Upper lobe of right lung (tissue), 1 donor: ENCODE measurements at places on chromosomes 16 and 17. TPM values are rescaled to one million over a fixed set of nuclear protein-coding genes. Genes with fewer than 3 reads are reported as not detected.

- H3K27ac ChIP-seq, result no peak overlapping the region
- H3K4me1 ChIP-seq, result peaks cover 5% of the 10 kb centered on the region
- no peaks in the 10 kb centered on the region for H3K36me3 ChIP-seq
- DNase-seq, result no peak
- H3K27me3 ChIP-seq, result no peaks in the 10 kb centered on the region
- no peak overlapping the region for H3K4me3 ChIP-seq
Measured at GRCh38 chr16:66261826-66262225, 104.7 kb upstream of the CDH5 start.

DNA sequence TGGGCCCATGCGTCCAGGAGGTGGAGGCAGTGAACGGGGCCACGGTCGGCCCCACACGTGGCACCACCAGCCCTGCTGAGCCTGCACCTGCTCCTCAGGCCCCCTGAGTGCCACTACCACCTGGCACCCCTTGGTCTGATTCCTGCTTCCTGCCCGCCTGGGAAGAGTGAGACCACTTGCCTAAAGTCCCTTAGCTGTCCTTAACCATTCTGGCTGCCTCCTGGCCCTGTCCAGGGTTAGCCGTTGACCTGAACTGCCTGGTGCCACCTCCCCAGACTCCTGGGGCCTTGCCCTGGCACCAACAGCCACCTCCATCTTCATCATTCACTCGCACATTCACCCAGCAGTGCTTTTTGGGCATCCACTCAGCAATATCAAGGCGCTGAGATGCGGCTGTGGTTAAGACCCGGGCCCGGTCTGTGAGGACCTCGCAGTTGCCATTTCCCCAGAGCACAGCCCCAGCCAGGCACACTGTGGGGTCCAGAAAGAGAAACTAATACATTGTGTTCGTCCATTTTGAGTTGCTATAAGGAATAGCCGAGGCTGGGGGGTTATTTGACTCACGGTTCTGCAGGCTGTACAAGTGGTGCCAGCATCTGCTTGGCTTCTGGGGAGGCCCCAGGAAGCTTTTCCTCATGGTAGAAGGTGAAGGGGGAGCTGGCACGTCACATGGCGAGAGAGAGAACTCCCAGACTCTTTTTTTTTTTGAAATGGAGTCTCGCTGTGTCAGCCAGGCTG lies 318.4 kb downstream of the SEC14L1 start:
- H3K4me3 ChIP-seq, result no peak overlapping the region
- peak overlapping the region; percentile 36 for H3K27ac ChIP-seq
- H3K36me3 ChIP-seq, result no peaks in the 10 kb centered on the region
- H3K27me3 ChIP-seq, result no peaks in the 10 kb centered on the region
- DNase-seq, result no peak

GRCh38 chr17:54907376-54907775 lies 6.7 kb downstream of the TOM1L1 start:
- no peaks in the 10 kb centered on the region for H3K27me3 ChIP-seq
- no peak for DNase-seq
- no peak overlapping the region for H3K4me3 ChIP-seq
- H3K4me1 ChIP-seq, result no peaks in the 10 kb centered on the region
- no peaks in the 10 kb centered on the region for H3K36me3 ChIP-seq
- no peak overlapping the region for H3K27ac ChIP-seq

The MILR1 gene
- 17.9 TPM for total RNA-seq

- no peak overlapping the region for H3K27ac ChIP-seq
- no peaks in the 10 kb centered on the region for H3K36me3 ChIP-seq
- H3K4me1 ChIP-seq, result no peaks in the 10 kb centered on the region
- no peak overlapping the region for H3K4me3 ChIP-seq
- DNase-seq, result no peak
Measured at GRCh38 chr16:61382435-61382834, 653.8 kb downstream of the CDH8 start.

The DHX8 gene
- 50.8 TPM for total RNA-seq

DNA sequence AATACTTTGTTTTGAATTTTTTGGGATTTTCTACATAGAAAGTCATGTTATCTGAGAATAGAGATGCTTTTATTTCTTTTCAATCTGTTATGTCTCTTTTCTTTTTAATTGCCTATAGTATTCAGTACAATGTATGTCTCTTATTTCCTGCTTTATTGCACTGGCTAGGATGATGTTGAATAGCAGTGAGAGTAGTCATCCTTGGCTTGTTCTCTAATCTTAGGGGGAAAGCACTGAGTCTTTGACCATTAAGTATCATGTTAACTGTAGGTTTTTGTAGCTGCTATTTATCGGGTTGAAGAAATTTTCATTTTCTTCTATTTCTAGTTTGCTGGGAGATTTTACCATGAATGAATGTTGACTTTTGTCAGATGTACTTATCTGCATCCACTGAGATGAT lies 10.0 kb upstream of the ABCA3 start:
- H3K27ac ChIP-seq, result no peak overlapping the region
- no peak overlapping the region for H3K4me3 ChIP-seq
- H3K36me3 ChIP-seq, result no peaks in the 10 kb centered on the region
- H3K4me1 ChIP-seq, result no peaks in the 10 kb centered on the region
- H3K27me3 ChIP-seq, result peaks cover 9% of the 10 kb centered on the region

DNA sequence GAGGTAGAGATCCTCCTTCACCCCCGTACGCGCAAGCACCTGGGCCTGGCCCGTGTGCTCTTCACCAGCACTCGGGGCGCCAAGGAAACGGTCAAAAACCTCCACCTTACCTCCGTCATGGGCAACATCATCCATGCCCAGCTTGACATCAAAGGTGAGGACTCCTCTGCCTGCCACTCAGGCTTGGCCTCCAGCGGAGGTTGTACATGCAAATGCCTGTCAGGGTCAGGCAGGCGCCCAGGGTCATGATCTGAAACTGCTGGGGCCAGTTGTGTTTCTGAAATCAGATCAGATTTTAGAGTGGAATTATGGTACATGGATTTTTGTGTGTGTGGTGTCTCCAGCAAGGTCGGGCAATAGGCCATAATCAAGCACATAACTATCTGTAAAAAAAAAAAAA lies 3.8 kb downstream of the SETD1A start:
- no peak for DNase-seq
- peaks cover 10% of the 10 kb centered on the region for H3K4me1 ChIP-seq
- no peak overlapping the region for H3K4me3 ChIP-seq
- no peak overlapping the region for H3K27ac ChIP-seq
- H3K27me3 ChIP-seq, result no peaks in the 10 kb centered on the region

GRCh38 chr17:82351713-82352488 lies 7.1 kb upstream of the TEX19 start:
- H3K36me3 ChIP-seq, result no peaks in the 10 kb centered on the region
- DNase-seq, result peak; percentile 87
- peaks cover 14% of the 10 kb centered on the region for H3K27me3 ChIP-seq
- H3K4me1 ChIP-seq, result no peaks in the 10 kb centered on the region
- H3K4me3 ChIP-seq, result no peak overlapping the region

GRCh38 chr17:40699853-40700252 lies 3.7 kb downstream of the KRT24 start:
- H3K4me1 ChIP-seq, result peaks cover 7% of the 10 kb centered on the region
- no peak overlapping the region for H3K27ac ChIP-seq
- no peak overlapping the region for H3K4me3 ChIP-seq
- no peaks in the 10 kb centered on the region for H3K36me3 ChIP-seq
- H3K27me3 ChIP-seq, result no peaks in the 10 kb centered on the region
- no peak for DNase-seq

The OR4D2 gene
- not detected for total RNA-seq

The OR4D1 gene
- not detected for total RNA-seq

GRCh38 chr17:9203771-9204425 lies 182.6 kb downstream of the NTN1 start:
- peaks cover 6% of the 10 kb centered on the region for H3K4me1 ChIP-seq
- no peaks in the 10 kb centered on the region for H3K36me3 ChIP-seq
- no peak overlapping the region for H3K27ac ChIP-seq
- H3K4me3 ChIP-seq, result no peak overlapping the region
- DNase-seq, result no peak

- no peak for DNase-seq
- no peak overlapping the region for H3K27ac ChIP-seq
- H3K4me1 ChIP-seq, result peaks cover 4% of the 10 kb centered on the region
Measured at GRCh38 chr16:1642148-1642547, 30.0 kb downstream of the CRAMP1 start.
